ENCODE measurements at places on chromosomes 6 and 20.
A peak's percentile ranks its signal among the peaks of the same experiment; 100 is the strongest.

GRCh38 chr20:52601295-52601971 is 370.7 kb upstream of the TSHZ2 start:
- no peak for DNase-seq

DNA sequence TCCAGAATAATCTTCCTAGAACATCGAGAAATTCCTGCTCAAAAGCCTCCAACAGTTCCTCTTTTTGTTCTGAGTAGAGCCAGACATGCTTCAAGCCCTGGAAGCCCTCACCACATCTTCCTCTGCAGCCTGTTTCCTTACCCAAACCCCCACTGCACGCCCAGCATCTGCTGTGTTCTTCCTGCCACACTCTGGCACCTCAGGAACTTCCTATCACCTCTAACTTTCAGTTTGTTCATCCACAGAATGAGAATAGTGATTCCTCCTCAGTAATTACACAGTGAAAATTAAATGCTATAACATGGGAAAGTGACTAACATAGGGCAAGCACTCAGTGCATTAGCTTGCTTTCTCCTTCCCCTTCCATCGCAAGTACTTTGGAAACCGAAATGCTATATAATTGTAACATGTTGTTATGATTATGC is 26.3 kb downstream of the C6orf89 start:
- DNase-seq: no peak

- no peak for DNase-seq
These were observed 11.0 kb downstream of the RIPOR2 start for GRCh38 chr6:24924580-24925356.

- peak; percentile 79 for DNase-seq
These were observed 194.9 kb downstream of the KIF6 start for GRCh38 chr6:39530201-39530759.

DNA sequence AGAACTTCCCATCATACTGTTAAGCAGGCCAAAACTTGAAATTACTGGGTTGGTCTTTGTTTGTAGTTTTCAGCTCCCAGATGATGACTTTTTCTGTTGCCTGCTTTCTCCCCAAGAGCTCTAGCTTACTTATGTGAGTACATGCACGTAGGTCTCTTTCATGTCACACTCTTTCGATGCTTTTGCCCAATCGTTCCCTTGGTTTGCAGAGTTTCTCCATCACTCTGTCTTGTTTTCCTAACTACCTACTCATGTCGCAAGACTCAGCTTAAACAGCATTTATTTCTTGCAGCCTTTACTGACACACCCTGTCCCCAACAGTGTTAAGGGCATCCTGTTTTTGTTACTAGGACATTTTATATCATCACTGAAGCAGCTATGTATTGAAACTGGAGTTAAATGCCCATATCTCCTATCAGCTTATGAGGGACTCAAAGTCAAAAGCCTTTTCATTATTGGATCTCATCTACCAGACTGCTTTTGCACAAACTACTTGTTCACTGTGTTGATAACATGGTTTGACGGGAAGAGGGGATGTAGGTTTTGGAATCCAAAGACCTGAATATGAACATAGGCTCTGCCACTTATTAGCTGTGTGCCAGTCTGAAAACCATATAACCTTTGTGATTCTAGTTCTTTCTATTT is 2.9 kb downstream of the ARG1 start:
- DNase-seq: no peak

GRCh38 chr6:53492860-53493634 is 51.9 kb downstream of the GCLC start:
- peak; percentile 20 for DNase-seq

GRCh38 chr6:127120023-127120786 is 1.7 kb downstream of the RSPO3 start:
- DNase-seq: peak; percentile 32

DNA sequence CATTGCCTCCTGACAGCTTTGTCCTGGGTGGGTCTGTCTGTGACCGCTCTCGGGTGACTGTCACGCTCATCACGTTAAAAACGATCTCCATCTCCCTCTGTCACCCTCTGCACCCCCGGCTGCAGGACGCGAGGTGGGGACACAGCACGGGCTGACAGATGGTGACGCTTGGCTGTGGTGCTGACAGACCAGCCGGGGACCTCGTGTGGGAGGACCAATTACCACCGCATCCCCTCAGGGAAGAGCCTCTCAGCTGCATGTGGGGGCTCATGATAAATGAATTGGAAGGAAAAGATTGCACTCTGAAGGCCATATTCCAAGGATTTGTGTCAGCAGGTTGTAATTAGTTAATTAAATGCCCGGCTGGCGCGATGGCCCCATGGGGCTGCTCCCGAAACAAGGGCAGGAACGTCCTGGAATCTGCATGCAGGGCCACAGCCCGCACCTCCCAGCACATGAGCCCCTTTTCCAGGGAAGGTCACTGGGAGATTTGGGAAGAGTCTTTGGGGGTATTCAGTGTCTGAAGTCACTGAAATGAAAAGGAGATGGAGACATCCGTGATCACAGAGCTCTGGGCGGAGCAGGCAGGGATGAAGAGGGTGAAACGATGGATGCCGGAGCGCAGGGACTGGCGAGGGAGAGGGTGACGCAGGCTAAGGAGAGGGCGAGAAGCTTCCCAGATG is 87.1 kb downstream of the ERMARD start:
- no peak for DNase-seq

DNA sequence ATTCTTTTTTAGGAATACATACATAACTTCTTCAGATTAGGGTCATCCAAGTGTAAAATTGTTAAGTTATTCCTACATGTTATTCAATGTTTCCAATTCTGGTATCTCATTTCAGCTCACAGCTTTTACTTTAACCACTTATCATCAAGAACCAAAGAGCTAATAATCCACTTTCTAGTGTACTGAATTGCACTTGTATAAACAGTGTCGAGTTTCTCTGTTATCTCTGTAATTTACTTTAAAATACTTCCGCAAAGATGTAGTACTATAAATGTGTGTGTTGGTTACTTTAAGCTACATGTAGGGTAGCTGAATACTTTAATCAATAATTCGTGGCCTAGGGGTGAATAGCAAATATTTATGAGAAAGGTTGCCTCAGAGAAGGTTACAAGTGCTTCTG is 8.8 kb upstream of the GJA1 start:
- no peak for DNase-seq

DNA sequence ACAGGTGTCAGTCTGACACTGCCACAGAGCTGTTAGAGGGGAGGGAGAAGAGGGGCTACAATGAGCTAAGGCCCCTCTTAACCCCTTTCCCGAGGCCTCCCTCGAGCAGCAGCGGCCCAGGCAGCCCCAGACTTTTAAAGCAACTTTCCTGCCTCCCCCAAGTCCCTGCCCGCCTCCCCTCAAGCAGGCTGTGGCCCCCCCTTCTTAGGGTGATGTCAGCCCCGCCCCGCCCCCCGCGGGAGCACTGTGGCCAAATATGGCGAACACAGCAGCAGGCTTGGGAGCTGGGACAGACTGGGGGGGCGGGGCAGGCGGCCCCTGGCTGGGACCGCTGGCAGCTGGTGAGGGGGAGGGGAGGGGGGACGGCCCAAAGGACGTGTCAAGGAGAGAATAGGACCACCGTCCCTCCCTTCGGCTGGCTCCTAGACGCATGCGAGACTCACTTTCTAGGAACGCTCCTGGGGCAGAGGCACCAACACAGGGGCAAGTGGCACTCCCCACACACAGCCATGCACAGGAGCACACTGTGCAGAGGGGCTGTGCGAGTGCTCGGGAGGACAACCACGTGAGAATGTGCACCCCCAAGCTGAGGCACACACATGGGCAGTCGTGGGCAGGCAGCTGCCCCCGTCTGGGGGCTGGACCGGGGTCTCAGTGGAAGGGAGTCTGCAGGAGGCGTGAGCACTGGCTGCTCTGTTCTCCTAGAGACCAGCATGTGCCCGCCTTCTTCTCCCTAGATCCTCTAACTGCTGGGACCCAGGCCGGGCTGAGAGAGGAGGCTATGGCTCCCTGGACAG is 6.7 kb downstream of the TEAD3 start:
- no peak for DNase-seq

GRCh38 chr20:14142964-14143627 is 147.8 kb downstream of the MACROD2 start:
- no peak for DNase-seq

GRCh38 chr6:148221196-148221979 is 121.2 kb upstream of the SASH1 start:
- no peak for DNase-seq

- no peak for DNase-seq
These were observed 25.6 kb downstream of the TTLL9 start for GRCh38 chr20:31896049-31896448.

GRCh38 chr6:136959471-136959891 is 37.4 kb downstream of the SLC35D3 start:
- DNase-seq: no peak

DNA sequence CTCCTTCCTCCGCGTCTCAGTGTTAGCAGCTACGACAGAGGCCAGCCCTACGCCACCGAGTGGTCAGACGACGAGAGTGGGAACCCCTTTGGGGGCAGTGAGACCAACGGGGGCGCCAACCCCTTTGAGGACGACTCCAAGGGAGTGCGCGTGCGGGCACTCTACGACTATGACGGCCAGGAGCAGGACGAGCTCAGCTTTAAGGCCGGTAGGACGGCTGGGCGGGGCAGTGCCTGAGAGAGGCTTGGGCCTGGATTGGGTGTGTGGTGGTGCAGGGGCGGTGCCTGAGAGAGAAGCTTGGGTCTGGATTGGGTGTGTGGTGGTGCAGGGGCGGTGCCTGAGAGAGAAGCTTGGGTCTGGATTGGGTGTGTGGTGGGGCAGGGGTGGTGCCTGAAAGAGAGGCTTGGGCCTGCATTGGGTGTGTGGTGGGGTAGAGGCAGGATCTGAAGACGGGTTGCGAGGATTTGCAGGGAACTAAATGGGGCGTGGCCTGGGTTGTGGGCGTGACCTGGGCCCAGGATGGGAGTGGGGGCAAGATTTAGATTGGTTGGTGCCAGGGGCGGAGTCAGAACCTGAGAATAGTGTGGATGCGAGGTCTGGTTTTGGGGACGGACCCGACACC is 24.4 kb downstream of the SPDEF start:
- no peak for DNase-seq

DNA sequence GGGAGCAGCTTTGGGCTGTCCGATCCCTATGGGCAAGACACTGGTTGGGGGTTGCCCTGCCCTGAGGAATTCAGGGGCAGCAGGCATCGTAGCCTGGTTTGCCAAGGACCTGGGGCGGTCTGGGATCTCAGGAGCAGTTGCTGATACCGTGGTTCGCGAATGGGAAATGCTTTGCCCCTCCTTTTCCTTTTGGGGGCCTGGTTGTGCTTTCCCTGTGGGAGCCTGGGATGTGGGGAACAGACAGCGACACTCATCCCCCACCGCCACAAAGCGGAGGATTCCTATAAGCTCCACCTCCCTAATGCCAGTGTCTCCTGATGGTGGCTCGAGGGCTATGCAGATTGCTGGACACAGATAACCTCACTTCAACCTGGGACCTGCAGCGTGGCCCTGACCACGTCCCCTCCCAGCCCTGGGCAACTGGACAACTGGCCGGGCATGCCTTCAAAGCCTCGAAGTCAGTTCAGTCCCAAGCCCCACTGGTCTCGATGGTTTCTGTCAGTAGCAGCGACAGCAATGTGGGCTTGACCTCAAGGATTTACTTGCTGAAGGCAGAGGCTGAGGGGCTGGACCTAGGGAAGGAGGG is 3.3 kb downstream of the CEBPB start:
- DNase-seq: no peak

GRCh38 chr6:28355743-28356665 is 6.3 kb downstream of the ZKSCAN3 start:
- DNase-seq: peak; percentile 71

DNA sequence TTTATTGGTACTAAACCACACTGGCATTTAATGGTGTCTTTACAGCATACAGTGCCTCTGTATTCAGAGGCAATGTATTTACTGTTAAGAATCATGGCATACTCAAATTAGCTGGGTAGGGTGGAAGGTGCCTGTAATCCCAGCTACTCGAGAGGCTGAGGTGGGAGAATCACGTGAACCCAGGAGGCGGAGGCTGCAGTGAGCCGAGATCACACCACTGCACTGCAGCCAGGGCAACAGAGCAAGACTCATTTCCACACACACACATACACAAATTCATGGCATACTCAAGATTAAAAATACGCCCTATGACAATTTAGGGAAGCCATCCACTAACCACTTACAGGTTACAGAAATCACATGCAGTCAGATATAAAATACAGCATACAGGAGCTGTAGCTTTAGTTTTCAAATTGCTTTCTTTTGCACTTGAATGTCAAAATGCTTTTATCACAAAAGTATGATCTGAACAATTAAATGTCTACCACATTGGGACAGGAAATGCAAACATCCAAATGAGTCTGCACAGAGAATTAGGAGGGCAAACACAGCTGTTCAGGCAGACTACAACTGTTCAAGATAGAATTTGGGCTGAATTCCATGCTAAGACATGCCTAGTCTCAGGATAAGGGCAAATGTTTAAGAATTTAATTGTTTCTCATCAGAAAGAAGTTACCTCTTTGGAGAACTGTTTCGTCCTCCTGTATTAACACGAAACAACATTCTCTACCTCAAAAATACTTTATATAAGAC is 36.4 kb downstream of the CSNK2A1 start:
- no peak for DNase-seq

DNA sequence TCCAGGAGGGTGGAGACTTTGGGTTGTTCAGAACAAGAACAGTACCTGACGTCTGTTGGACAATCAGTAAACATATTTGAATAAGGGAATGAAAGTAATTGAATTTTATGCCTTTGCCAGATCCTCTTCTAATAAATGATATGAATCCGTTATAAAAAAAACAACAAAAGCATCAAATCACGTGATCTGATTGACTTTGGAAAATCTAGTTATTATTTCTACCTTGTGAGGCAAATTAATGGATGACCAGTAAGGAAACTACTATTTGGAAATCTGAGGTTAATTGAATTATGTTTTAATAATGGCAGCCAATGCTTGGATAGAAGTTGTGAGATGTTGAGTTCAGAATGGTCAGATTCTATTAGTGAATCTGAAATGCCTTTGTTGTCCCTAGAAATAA is 399.5 kb downstream of the TFAP2B start:
- no peak for DNase-seq

GRCh38 chr6:106967936-106968555 is 6.5 kb downstream of the CD24 start:
- DNase-seq: no peak

- DNase-seq: no peak
These were observed 29.3 kb upstream of the EZR start for GRCh38 chr6:158848490-158848895.

GRCh38 chr6:3808759-3809514 is 40.2 kb upstream of the FAM50B start:
- no peak for DNase-seq

GRCh38 chr6:74369556-74369993 is 673.6 kb downstream of the CD109 start:
- DNase-seq: no peak

- DNase-seq: no peak
These were observed 36.9 kb upstream of the NT5E start for GRCh38 chr6:85412911-85413430.

Data from GM13976 (cell line).